Foreskin keratinocyte (primary cell): ENCODE measurements at places on chromosomes 13 and 19.

DNA sequence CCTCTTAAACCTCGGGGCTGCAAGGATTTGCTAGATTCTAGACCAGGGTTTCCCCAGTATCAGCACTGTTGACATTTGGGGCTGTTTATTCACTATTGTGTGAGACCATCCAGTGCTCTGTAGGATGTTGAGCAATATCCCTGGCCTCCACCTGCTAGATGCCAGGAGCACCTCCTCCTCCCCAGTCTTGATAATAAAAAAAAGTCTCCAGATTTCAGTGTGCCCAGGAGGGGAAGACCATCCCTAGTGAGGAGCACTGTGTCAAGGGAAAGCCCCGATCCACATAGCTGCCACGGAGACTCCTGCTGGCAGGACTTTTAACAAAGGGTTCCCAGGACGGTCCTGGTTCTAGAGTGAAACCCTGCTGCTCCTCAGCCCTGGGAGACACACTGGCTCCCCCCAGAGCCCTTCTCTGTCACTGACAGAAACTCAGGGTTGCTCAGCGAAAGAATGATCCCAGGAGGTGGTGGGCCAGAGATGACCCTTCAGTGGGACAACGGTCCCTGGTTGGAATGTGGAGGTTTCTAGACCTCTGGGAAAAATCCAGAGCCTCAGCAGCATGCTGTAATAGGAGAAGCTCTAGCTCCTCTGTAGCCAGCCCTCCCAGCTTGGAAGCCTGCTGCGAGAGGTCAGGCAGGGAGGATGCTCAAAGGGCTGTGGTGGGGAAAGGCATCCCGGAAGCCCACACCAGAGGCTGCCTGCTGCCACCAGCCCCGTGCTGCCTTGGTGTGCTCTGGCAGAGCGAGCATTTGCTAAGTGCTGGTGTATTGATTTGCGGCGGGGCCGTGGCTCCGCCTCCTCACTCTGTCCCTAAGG, 20.3 kb downstream of the LYL1 start:
- DNase-seq, result peak; percentile 6

DNA sequence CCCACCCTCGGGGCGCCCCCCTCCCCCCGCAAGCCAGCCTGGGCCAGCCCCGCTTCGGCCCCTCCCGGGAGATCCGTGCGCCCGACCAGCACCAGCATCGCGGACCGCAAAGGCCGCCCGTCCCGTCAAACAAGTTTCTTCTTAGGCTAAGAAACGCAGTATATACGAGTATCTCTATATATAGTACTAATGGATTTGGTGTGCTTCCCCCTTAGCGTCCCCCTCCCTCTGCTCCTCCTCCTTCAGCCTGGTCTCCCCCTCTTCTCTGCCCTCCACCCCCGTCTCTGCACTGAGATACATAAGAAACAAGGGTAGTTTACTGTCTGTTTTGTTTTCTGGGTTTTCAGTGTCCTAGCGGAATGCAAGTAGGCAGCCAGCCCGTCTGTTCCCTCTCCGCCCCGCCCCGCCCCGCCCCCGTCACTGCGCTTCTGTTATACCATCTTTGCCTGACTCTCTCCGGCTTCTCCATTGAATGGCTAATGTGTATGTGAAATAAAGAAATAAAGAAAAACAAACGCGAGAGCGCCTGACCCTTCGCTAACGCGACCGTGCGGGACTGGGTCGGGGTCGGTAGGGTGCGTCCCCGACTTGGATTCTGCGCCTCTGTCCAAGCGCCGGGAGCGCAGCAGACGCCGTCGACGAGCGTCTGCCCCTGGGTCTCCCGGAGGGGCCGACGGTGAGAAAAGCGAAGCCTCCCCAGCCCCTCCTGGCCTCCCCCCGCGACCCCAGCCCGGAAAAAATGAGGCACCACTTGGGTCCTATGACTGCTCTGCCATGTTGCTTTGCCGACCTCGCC, 4.2 kb downstream of the LYL1 start:
- DNase-seq, result no peak

DNA sequence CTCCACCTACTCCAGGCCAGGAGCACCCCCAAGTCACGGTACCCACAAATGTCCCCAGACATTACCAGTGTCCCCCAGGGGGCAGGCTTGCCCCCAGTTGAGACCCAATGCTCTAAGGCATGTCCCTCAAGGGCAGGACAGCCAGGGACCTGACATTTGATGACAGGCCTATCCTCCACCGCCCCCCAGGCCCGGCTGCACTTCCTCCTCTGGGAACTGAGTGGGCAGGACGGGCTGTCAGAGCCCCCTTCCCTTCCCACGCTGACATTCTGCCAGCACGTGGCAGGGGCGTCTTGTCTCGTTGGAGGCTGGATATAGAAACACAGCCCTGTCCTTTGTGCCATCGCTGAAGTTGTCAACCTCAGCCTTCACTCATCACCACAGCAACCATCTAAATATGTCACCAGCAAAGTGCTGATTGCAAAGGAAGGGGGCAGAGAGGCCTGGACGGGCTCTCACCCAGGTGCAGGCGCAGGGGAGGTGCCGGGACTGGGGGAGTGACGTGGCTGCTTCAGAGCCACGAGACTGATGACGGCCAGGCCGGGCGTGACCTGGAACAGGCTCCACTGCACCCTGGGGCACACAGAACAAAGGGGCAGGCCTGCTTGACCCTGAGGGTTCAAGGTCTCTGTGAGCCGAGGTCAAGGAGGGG, 38.4 kb downstream of the GNG7 start:
- no peak for DNase-seq

GRCh38 chr13:110250258-110250891, 56.6 kb downstream of the COL4A1 start:
- no peak for DNase-seq

- DNase-seq, result no peak
Measured at GRCh38 chr13:105410602-105411001, 1124.9 kb downstream of the EFNB2 start.
